ENCODE measurements at places on chromosomes 7 and 10.

DNA sequence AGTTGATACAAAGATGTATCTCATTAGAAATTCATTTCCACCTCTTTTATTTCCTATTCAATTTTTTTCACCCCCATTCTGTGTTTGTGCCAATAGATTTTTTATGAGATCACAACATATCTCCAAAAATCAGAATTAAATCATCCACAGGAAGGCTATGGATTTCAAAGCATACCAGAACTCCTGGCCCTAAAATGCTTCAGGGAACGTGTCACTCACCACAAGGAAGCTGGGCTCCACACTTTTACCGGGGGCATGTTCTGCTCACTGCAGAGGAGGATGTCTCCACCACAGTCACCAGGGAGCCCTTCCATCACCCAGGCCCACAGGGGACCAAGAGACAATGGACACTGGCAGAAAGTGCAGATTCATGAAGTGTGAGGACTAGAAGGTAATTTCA is 456.8 kb downstream of the KCNMA1 start:
- DNase-seq = no peak

- no peak for DNase-seq
Measured at GRCh38 chr7:50868426-50869100, 85.9 kb upstream of the GRB10 start.

GRCh38 chr7:100599911-100600729 is 2.0 kb upstream of the PCOLCE start:
- DNase-seq = no peak

DNA sequence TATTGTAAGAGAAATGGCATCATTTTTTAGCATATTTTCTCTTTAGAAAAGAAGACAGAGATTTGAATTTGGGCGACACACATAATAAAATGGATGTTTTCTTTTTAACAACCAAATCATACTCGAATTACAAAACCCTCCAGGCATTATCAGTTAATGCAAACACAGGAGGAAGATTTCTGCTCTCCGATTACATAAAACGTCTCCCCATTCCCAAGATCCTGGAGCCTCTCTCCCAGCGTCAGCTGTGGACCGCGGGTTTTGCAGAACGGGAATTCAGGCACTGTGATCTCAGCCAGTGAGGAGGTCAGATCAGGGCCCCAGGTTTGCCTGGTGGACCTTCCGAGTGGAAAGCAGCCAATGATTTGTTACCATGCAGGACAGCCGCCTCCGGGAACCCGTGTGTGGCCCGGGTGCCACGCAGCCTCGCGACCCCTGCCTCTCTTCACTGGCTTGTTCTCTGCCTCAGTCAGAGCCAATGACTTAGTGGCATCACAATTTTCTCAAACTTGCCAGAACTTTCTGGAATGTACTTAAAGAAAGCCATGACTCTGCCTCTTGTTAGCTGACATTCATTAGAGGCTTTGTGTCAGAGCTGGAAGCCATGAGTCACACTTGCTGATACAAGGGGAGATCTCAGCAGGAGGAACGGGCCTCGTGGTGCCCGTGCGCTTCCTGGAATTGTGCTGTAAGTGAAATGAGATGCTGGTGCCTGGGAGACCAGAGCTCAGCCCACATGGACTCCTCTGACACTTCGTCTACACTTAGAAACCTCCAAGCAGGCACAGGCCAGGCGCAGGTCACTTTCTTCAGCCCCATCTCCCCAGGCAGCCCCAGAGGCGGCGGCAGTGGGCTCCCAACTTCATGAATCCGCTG is 246.1 kb downstream of the KLF6 start:
- DNase-seq = peak; percentile 5

GRCh38 chr10:49324711-49325110 is 25.7 kb downstream of the C10orf71 start:
- DNase-seq = no peak

DNA sequence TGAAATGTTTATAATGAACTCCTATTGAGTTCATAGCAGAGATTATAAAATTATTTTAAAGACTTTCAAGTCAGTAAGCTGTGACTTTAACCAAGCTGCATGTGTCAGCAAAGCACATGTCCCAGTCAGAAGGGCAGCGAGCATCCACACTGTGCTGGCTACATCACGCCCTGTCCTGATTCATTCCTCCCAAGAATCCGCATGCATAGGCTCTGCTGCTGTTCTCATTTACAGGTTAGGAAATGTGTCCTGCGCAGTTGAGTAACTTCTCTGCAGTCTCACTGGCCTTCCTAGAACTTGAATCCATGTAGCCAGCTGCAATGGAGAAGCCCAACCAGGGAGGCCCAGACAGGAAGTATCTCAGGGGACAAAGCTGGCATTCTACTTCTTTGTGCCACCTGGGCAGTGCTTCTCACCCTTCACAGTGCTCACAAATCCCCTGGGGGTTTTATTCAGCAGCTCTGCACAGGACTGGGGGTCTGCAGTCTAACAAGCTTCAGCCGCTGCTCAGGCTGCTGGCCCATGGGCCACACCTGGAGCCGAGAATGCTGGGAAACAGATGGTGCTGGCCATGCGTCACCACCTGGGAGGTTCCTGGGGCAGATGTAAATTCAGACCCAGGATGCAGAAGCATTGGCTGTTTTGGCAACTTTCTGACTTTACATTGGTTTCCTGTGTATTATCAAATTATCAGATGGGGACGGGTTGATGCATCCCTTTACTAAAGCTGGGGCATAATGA is 192.8 kb upstream of the GDF10 start:
- no peak for DNase-seq

GRCh38 chr7:117472335-117472734 is 7.5 kb upstream of the CFTR start:
- no peak for DNase-seq

DNA sequence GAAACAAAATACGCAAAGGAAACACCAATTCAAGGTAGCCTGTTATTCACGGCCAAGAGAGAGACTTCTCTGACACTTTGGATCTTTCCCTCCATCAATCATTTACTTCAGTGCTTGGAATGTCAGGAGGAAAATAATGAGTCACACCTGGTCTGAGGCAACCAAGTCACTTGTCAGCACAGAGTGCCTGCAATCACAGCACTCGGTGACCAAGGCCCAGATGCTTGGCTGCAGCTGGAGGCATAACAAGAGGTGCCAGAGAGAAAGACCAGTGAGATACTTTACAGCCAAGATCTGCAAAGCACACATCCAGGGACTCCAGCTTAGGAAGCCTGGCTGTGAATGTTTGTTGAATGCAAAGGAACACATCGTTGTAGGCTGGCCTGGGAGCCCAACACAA is 33.9 kb downstream of the ASB13 start:
- DNase-seq = peak; percentile 31

- DNase-seq = no peak
Measured at GRCh38 chr7:116150588-116150987, 59.8 kb upstream of the TES start.

DNA sequence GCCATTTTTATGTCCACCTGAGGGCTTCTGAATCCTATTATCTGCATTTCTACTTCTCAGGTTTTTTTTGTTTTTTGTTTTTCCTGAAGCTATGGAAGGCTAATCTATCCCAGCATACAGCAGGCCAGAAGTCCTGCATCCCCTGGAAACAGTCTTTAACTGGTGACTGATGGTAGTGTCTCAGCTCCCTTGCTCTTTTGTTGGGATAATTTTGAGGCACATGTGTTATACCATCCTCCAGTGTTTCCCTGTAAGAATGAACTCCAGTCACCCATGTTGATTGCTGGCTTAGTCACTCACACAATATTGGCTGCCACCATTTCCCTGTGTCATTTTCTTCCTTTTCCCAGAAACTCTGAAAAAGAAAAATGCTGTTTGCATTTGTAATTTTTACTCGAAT is 1094.0 kb upstream of the LRRN3 start:
- no peak for DNase-seq
